Kidney epithelial cell (primary cell): ENCODE measurements at places on chromosomes 3 and 15. TPM values are rescaled to one million over a fixed set of nuclear protein-coding genes. Genes with fewer than 3 reads are reported as not detected.
A peak's percentile ranks its signal among the peaks of the same experiment; 100 is the strongest.

GRCh38 chr3:193826159-193826795, 233.3 kb downstream of the OPA1 start:
- DNase-seq, result peak; percentile 69

SLC27A2 gene
- total RNA-seq, result 7.8 and 7.9 TPM in 2 replicates

DNA sequence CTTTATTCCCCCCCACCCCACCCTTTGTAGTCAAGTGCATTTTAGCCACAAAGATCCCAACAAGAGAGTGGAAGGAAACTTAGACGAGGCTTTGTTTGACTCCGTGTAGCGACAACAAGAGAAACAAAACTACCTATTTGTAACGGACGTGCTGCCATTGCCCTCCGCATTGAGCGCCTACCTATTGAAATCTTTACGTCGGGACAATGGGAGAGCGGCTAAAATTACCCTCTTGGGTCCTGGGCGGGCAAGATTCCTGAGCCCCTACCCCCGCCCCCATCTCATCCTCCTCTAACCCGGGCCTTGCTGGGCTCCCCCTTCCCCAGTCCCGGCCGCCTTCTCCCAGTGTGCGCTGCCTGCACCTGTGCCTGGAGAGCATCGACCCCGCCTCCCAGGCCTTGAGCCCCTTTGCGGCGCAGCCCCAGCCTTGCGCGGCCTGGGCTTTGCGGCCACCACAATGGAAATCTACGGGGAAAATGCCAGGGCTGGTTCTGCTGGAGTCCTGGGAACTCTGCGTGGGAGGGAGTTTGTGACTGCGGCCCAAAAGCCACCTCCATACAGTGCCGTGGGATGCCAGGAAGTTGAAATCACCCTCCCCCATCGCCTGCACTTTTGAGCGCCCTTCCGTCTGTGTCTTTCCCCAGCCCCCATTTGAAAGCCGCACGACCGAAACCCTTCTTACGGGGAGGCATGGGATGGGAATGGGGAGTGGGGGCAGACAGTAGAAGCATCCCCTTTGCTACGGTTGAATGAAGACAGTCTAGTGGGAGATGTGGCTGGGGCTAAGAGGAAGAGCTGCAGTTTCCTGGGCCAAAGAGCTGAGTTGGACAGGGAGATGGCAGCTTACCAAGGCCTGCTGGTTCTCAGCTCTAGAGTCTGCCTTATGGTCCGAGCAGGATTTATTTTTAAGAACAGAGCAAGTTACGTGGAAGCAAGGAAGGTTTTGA, 1.1 kb upstream of the SOX2 start:
- DNase-seq, result no peak

DNA sequence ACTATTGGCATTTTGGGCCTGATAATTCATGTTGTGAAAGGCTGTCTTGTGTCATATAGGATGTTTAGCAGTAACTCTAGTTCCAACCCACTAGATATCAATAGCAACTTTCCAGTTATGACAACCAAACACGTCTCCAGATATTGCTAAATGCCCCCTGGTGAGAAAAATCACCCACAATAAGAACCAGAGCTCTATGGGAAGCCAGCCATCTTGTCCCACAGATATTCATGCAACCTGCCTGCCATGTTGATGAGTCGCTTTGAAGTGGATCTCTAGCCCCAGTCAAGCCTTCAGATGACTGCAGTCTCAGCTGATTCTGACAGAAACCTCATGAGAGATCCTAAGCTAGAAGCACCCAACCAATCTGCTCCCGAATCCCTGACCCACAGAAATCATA, 5.6 kb upstream of the TNIK start:
- no peak for DNase-seq

DNA sequence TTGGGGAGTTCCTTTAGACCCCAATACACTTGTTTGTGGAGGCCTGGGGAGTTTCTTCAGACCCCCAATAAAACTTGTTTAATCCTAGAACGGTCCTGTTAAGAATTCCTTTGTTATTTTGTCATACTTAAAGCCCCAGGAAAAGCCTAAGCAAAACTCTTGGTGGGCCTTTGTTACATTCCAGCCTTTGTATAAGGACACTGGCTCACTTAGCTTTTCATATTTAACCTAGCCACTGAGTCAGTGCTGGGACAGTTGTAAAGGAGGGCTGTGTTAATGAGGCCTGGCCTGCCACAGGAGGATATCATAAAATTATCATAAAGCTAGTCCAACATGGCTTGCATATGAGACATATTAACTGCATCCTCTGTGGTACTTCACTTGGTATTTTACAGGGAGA, 760.1 kb downstream of the ZNF385D start:
- DNase-seq, result no peak

GRCh38 chr3:17372362-17373210, 369.8 kb downstream of the TBC1D5 start:
- DNase-seq, result no peak

DNA sequence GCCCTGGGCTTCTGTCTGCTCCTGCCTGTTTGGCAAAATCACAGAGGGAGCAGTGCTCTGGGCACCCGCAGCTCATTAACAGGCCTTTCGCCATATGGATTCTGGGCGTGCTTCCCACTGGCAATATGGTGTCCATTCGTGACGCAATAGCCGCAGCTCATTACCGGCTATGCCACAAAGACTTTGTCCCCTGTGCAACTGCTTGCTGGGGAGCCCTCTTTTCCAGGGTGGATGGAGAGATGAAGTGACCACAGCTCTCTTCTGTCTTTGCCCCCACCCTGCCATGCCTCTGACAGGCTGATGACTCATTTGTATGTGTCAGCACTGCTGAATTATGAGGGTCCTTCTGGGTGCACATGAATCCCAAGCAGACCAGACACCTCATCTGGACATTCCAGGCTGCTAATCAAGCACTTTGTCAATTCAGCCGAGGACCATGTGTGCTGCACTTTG, 214.3 kb upstream of the FEZF2 start:
- DNase-seq, result peak; percentile 89

AMOTL2 gene
- 191 and 200 TPM in 2 replicates for total RNA-seq

DNA sequence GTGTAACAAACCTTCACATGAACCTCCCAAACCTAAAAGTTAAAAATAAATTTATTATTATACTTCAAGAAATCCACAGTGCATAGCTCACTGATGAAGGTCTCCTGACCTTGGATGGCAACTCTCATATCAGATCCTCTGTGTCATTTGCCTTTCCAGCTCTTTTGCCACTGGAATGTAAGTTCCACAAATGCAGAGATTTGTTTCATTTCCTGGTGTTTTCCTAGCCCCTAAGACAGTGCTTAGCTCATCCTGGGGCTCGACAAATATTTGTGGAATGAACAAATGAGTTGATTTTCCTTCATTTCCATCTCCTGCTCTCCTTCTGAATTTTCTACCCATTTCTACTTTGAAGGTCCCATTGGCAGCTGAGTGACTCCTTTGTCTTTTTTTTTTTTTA, 56.0 kb downstream of the FRMD4B start:
- DNase-seq, result peak; percentile 14

FBXL22 gene
- 0.21 and 0.27 TPM in 2 replicates for total RNA-seq

DAZL gene
- not detected in 2 replicates for total RNA-seq

GRCh38 chr15:89088605-89089315, 504 bp downstream of the ABHD2 start:
- DNase-seq, result no peak

BUB1B gene
- 10.5 and 16.5 TPM in 2 replicates for total RNA-seq

DNA sequence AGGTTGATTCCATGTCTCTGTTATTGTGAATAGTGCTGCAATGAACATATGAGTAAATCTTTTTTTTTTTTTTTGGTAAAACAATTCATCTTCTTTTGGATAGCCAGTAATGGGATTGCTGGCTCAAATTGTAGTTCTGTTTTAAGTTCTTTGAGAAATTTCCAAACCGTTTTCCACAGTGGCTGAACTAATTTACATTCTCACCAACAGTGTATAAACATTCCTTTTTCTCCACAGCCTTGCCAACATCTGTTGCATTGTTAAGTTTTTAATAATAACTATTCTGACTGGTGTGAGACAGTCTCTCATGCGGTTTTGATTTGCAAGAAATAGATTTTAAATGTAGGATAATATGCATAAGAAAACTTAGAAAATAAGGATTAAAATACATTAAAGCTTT, 279.0 kb upstream of the EPHA3 start:
- DNase-seq, result no peak

DNA sequence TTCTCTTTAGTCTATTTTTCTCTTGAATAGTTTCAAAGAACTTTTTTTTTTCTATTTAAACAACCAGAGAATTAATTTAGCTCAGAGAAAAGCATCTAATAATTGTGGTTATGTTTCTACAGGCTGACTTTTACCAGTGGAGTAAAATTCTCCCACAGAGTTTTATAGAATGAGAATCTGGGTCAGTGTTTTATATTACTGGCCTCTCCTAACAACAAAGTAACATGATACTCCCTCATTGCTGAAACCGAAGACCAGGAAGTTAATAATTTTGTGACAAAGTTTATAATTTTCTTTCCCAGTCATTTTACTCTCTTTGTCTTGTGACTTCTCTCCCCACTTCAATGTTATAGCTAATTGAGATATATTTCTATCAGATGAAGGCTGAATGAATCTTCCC, 946.9 kb downstream of the EPHA3 start:
- DNase-seq, result no peak

DNA sequence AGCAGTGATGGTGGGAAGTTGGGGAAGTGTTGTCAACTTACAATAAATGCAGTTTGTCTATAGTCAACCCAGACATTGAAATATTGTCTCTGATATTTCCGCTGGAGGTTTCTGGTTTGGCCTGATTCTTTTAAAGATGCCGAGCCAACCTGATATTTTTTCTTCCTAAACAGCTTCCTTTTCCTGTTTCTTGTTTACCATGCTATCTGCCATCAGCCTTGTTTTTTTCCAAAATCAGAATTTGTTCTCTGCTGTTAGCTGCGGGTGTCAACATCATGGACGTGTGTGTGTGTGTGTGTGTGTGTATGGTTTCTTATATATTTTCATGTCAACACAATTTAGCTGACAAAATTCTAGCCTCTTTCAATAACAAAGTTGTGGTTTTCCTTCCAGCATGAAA, 41.2 kb upstream of the XCR1 start:
- no peak for DNase-seq

GRCh38 chr3:45079715-45080114, 53.6 kb downstream of the CLEC3B start:
- DNase-seq, result no peak

DNA sequence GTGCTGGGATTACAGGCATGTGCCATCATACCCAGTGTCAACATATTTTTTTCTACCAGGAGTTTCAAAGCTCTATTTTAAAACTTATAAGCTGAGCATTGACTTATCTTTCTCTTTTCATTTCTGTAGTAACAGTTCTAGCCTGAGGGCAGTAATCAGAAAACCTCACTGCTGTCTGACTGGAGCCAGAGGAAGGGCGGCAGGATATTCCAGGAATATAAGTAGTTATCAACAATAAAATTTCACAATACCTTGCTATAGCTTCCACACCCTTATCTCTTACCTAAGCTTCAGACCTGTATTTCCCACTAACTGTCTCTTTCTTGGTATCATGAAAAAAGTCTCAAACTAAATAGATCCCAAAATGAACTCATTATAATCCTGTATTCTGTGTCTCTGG, 5.1 kb upstream of the NEDD4 start:
- no peak for DNase-seq

P2RY13 gene
- total RNA-seq, result 0.13 TPM in 1 of 2 replicates, not detected in the other

FOXB1 gene
- 0.55 and 0.71 TPM in 2 replicates for total RNA-seq

GRCh38 chr15:71128939-71129562, 13.8 kb downstream of the THSD4 start:
- DNase-seq, result no peak

GRCh38 chr15:25240461-25241021, 198.3 kb downstream of the UBE3A start:
- DNase-seq, result no peak

GOLGA8T gene
- total RNA-seq, result 0.27 TPM in 1 of 2 replicates, not detected in the other

DNA sequence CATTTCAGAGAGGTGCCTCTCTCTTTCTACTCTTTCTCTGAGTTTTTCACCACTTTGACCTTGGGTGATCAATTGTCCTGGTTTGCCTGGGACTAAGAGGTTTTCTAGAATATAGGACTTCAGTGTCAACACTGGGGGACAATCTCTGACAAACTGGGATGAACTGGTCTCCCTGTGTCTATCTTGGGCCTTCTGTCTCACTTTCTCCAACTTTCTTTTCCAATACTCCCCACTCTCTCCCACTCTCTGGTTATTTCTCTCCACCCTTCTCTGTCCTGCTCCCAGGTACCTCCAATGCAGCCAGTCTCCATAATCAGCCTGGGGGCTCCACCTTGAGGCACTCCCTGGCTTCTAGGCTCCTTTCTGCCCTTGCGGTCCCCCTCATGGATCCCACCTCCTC, 4.7 kb upstream of the ITGA11 start:
- no peak for DNase-seq

GRCh38 chr15:66707310-66708082, 5.5 kb downstream of the SMAD6 start:
- DNase-seq, result no peak

GRCh38 chr3:117610156-117610555, 900.6 kb downstream of the TUSC7 start:
- no peak for DNase-seq

STRIT1 gene
- total RNA-seq, result not detected in 2 replicates

GRCh38 chr3:149316437-149316836, 17.0 kb downstream of the TM4SF18 start:
- no peak for DNase-seq

- DNase-seq, result no peak
Observed at GRCh38 chr3:181824961-181825360, 113.2 kb downstream of the SOX2 start.

CCDC9B gene
- total RNA-seq, result 13.6 and 20.3 TPM in 2 replicates

GAP43 gene
- 0.07 and 0.21 TPM in 2 replicates for total RNA-seq
